Lower leg skin (tissue), 4 donors: ENCODE measurements at places on chromosomes 3 and 15. TPM values are rescaled to one million over a fixed set of nuclear protein-coding genes. Genes with fewer than 3 reads are reported as not detected.

Gene GP5
- total RNA-seq, result not detected

DNA sequence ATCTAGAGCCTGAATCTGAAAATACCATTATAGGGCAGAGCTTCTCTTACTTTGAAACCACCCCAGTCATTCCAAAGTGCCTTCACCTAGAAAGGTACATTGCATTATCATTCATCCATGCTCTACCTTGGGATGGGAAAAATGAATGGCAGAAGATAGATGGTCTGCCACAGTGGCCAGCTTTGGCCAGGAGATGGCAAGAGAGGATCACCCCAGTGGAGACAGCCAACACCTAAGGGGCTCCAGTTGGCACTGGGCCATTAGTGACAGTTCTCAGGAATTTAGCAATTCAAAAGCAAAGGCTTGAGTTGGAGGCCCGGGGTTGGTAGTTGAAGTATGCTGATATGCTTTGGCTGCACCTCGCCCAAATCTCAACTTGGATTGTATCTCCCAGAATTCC lies 253.6 kb upstream of the MRPL3 start:
- no peak for DNase-seq

DNA sequence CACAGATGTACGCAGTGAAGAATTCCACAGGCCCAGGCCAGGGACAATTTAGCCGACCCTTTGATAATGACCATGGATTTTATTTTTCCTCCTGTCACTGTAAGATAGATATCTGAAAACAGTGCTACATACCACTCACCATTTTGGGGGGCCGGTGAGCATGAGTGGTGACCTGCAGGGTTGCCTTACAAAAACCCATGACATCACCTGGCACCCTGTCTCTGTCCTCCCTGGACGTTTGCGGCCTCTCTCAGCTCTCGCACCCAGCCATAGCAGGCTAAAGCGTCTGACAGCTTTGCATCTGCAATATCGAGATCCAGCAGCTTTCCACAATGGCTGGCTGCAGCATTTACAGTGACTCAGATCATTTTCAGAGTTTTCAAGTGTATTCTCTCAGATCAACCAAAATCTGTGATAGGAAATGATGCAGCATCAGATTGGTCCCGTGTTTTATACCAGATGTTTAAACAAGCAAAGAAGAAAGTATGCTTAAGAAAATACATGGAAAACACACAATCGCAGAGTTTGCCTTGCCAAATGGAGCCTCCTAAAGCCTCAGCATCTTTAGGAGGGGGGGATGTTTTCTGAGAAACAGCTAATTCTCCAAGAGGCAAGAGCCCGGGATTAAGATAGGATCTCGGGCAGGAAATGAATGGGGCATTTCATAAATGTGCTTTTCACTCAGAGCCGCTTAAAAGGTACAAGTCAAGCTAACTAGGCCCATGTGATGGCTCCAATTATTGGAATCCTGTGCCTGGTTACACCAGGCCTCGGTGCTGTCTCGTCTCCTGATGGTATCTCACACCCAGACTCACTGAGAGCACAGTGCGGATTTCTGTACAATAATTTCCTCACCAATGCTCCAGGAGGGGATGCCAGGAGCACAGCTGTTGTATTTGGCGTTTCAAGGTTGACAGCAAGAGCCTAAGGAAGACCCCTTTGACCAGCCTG lies 257.3 kb downstream of the XXYLT1 start:
- no peak for DNase-seq

Gene C3orf49
- not detected for total RNA-seq

GRCh38 chr3:52024765-52025452 lies 29.2 kb upstream of the RPL29 start:
- DNase-seq, result no peak

Gene NR1I2
- total RNA-seq, result not detected

DNA sequence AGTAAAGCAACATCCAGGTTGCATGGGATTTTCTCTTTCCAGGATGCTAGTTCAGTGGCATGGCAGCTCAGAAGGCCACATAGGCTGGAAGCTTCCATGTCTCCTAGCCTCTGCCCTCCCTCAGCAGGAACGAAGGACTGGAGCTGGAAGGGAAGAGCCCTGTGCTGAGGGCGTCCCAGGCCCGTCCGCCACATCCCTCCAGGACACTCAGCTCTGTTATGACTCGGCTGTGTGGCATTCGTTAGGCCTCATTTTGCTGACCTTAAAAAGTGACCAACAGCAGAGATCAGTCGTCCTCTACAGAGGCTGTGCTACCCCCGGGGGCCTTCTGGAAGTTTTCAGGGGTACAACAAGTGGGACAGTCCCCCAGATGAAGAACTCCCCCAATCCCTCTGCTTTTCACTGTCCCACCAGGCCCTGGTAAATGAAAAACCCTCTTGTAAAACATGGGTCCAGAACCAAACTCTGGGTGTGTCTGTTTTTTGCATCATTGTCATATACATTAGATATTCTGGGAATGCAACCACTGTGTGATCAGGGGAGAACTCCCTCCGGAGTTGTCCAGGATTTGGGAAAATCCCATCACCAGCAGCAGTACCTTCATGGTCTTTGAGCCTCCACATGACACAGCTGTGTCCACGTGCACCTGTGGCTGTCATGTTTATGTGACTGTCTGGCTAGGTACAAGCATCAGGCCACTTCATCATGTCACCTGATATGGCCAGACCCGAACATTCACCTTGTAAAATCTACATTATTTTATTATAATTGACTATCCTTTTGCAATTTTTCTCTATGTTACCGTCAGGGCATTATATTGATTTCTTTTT lies 149.9 kb downstream of the OR4M2 start:
- no peak for DNase-seq

- DNase-seq, result no peak
Observed at GRCh38 chr3:175335229-175335628, 476.1 kb downstream of the NAALADL2 start.

Gene IQCF5
- not detected for total RNA-seq

Gene UNC13C
- 0.08 TPM for total RNA-seq

Gene GOLGA8G
- total RNA-seq, result not detected

Gene POU1F1
- total RNA-seq, result not detected

Gene ERICH6
- not detected for total RNA-seq

- peak; percentile 62 for DNase-seq
Observed at GRCh38 chr15:77506311-77507142, 85.8 kb downstream of the HMG20A start.

DNA sequence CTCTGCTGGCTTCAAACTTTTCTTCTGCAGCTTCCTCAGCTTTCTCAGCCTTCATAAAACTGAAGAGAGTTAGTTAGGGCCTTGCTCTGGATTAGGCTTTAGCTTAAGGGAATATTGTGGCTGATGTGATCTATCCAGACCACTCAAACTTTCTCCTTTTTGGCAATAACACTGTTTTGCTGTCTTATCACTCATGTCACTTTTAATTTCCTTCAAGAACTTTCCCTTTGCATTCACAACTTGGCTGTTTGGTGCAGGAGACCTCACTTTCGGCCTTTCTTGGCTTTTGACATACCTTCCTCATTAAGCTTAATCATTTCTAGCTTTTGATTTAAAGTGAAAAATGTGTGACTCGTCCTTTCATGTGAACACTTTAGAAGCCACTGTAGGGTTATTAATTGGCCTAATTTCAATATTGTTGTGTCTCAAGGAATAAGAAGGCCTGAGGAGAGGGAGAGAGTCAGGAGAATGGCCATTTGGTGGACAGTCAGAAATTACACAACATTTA lies 60.7 kb downstream of the SLC24A1 start:
- no peak for DNase-seq

Gene BHLHE40
- total RNA-seq, result 145 TPM

Gene UPK1B
- total RNA-seq, result 0.15 TPM

GRCh38 chr3:100761951-100762350 lies 52.7 kb downstream of the TFG start:
- no peak for DNase-seq

DNA sequence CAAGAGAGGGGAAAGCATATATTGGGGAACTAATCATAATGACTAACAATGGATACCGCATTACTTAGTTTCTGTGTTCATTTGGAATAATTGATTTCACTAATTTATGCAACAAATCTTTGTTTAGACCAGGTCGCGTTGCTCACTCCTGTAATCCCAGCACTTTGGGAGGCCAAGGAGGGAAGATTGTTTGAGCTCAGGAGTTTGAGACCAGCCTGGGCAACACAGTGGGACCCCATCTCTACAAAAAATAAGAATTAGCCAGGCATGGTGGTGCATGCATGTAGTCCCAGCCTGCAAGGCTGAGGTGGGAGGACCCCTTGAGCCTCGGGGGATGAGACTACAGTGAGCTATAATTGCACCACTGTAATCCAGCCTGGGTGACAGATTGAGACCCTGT lies 585.7 kb upstream of the CBLB start:
- DNase-seq, result no peak

- no peak for DNase-seq
Observed at GRCh38 chr3:141129049-141129448, 77.9 kb downstream of the SPSB4 start.

Gene GPR87
- total RNA-seq, result 45.5 TPM

GRCh38 chr3:107545680-107546120 lies 22.9 kb downstream of the BBX start:
- DNase-seq, result no peak

GRCh38 chr3:32120471-32120870 lies 14.1 kb downstream of the GPD1L start:
- DNase-seq, result no peak
